ENCODE measurements at places on chromosomes 7 and 10.

- DNase-seq = no peak
Observed at GRCh38 chr7:74306730-74307469, 17.7 kb downstream of the CLIP2 start.

- DNase-seq = no peak
Observed at GRCh38 chr7:19020062-19020461, 97.4 kb downstream of the TWIST1 start.

DNA sequence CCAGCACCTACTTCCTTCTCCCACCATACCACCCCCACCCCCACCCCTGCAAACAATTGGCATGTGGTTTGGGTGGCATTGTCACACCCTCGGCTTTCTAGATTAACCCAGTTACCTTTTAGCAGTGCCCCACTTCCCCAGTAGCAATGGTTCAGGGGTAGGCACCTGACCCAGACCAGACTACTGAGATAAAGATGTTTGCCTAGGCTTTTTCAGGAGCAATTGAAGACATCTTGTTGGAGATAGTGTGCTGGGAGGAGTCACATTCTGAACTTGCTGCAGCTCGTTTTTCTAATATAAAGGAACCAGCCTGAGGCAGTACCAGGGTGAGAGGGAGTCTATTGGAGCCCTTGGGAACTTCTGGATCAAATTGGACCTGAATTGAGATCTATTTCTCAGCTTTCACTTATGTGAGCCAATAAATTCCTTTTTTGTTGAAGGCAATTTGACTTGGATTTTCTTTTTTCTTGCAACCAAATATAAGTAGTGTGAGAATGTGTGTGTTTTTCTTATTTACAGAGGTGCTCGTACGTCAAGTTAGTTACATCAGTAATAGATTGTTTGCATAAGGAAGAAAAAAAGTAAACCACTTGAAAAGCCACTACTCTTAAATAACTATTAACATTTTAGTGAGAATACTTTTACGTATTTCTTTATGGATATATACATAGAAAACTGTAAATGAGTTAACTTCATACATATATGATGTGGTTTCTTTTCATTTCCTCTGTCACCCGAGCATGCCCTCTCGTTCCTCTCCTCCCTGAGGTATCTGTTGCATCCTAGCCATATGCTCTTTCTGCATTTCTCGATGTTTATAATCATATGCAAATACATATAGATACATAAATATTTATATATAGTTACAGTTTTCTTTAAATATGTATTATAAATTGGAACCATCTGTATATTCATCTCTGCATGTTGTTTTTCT is 38.0 kb downstream of the RAB18 start:
- DNase-seq = no peak

- no peak for DNase-seq
Observed at GRCh38 chr10:85858776-85859515, 507.6 kb downstream of the GRID1 start.

DNA sequence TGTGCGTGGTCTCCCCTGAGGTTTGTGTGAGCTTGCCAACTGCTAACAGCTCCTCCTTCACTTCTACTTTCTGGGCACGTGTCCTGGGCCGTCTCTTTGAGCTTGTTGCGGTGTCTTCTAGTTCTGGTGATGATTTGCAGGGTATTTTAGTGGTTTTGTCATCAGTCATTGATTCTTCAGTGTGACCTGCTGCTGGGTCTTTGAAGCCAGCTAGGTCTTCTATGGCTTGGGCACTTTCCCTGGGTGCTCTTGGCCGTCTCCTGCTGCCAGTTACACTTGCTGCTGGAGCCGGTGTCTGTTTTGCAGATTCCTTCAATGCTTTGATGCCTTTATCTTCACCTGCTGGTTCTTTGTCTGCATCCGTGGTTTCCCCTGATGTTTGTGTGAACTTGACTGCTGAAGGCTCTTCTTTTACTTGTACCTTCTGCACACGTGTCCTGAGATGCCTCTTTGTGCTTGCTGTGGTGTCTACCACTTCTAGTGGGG is 23.0 kb downstream of the MKI67 start:
- no peak for DNase-seq

GRCh38 chr7:37449621-37450020 is 957 bp upstream of the ELMO1 start:
- DNase-seq = no peak

GRCh38 chr7:13067036-13067435 is 379.6 kb downstream of the ARL4A start:
- DNase-seq = no peak

DNA sequence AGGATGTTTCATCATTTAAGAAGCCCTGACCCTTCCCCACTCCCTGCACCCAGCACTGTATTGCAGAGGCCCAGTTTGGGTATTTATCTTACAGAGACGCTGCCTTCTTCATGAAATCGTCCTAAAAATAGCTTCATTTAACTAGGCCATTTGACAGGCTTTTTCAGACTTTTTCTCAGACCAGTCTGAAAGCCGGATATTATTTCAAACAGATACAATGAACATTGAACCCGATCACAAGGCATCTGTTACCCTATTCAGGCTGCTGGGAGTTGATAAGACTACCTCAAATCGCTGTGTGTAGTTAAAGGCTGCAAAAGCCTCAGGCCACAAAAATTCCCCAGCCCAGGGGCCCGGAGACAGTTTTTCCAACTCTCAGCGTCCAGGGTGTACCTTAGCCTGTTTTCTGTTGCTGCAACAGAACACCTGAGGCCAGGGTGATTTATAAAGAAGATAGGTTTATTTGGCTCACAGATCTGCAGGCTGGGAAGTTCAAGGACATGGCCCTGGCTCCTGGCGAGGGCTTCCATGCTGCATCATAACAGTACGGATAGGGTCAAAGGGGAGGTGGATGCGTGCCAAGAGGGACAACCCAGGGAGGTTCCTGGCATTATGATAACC is 130.7 kb upstream of the SH2B2 start:
- no peak for DNase-seq

DNA sequence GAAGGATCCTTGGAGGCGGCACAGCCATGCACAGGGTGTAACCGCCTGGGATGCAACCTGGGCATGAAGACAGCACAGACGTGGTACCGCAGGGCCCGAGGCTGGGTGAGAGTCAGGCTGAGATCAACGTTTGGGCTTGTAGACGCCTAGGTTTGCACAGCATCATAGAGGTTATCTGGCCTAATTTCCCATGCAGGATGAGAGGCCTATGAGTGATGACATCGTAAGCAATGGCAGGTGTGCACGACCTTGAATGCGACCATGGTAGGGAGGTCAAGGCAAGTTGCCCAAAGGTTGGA is 7.5 kb downstream of the CALML3 start:
- no peak for DNase-seq

GRCh38 chr10:117439243-117439912 is 64.1 kb upstream of the PDZD8 start:
- DNase-seq = no peak

- no peak for DNase-seq
Observed at GRCh38 chr10:60827791-60828488, 49.7 kb downstream of the CDK1 start.

- DNase-seq = no peak
Observed at GRCh38 chr7:70353330-70353945, 755.2 kb downstream of the AUTS2 start.

DNA sequence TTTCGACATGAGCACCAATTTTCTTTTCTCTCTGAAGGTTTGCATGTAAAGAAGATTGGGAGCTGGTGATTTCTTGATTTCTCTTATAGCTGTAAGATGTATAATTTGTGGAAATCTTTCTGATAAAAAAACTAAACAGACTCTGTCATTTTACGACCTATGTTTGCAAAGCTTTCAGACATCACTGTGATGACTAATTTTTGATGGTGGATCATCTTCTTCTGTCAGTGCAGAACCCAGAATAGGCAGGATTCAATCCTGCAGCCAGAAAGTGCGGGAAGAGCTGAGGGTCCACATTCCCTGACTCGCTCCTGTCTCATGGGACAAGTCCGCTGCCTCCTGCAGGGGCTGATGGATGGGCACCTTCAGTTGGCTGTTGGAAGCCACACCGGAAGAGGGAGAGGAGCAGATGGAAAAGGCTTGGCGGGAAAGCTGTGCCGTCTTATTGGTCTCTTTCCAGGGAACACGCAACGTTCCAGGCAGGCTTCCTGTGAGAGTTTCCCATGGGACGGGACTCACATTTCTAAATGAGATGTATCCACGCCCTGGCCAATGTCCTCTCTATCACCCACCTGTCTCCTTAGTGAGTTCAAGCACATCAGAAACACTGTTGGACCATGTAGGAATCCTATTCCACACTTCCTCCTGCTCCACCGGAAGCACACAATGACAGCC is 186.9 kb downstream of the PRPF18 start:
- DNase-seq = no peak

DNA sequence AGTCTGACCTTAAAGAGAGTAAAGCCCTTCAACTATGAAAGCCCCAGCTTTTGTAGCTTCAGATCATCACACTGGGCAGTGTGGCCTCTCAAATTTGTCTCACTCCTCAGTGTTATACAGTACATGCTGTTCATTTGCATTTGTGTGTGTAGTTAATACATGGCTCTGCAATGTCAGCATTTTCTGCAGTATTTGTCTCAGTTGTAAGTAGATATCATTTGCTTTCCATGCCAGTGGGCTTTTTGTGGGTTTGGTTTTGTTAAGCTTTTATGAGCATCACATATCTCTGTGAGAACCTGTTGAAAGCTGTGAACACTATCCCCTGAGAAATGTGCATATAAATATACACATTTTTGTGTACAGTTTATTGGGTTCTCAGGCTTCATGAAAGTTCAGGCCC is 57.0 kb downstream of the ZNF277 start:
- DNase-seq = no peak

DNA sequence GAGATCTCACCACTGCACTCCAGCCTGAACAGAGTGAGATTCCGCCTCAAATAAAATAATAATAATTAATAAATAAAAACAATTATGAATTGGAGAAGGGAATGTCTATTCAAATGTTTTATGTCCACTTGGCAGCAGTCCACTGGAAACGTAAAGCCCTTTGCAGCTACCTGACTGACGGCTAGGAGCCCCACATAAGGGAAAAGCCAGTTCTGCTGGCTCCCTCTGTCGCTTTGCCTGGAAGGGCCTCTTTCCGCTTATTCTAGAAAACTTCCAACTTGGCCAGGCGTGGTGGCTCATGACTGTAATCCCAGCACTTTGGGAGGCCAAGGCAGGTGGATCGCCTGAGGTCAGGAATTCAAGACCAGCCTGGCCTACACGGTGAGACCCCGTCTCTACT is 6.1 kb upstream of the TNS3 start:
- DNase-seq = no peak

- no peak for DNase-seq
Observed at GRCh38 chr10:128087146-128087883, 38.9 kb downstream of the MKI67 start.

GRCh38 chr10:96511044-96511945 is 2.4 kb downstream of the TLL2 start:
- no peak for DNase-seq

GRCh38 chr7:92608380-92609322 is 18.5 kb upstream of the FAM133B start:
- DNase-seq = no peak

GRCh38 chr10:131546086-131546810 is 234.7 kb upstream of the TCERG1L start:
- no peak for DNase-seq

- DNase-seq = no peak
Observed at GRCh38 chr7:49980465-49980864, 112.6 kb downstream of the ZPBP start.

DNA sequence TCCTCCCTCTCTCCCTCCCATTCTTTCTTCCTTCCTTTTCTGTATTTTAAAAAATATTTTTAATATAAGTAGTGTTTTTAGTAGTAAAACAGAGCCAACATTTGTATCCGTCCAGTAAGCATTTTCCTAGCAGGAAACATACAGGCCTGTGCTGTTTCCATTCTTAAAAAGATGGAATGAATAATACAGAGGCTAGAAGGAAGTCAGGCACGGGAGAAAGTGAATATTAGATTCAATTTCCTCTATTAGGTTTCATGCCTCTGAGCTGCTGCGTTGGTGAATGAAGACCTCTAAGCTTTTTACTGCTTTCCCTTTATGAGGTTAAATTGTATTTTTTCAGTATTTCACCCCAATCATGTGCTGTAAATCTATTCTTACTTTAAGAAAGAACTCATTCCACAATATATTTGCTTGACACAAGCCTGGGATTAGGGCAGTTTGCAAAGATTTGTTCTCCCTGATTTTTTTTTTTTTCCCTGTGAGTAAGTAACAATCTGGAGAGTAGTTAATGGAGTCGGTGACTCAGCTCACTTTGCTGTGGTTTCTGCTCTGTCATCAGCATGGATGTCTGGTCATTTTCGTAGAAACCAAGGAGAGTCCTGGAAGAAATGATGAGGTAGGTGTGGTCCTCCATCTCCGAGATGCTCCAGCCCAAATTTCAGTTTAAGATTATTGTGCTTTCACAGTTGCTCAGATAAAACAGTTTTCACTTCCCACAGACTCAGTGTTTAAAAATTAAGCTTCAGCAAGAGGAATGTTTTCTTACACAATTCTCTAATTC is 76.1 kb upstream of the PITRM1 start:
- no peak for DNase-seq

- no peak for DNase-seq
Observed at GRCh38 chr7:93407239-93407638, 167.3 kb downstream of the CALCR start.

DNA sequence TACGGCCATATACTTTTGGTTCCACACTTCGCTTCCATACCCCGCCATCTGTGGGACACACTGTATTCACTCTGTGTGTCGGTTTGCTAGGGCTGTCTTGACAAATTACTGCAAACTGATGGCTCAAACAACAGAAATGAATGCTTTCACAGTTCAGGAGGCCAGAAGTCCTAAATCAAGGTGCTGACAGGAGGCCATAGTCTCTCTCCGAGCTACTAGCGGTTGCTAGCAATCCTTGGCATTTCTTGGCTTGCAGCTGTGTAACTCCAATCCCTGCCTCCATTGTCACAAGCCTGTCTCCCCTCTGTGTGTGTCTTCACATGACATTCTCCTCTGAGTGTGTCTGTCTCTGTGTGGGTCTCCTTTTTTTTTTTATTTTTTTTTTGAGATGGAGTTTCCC is 28.9 kb upstream of the BMPR1A start:
- DNase-seq = no peak

DNA sequence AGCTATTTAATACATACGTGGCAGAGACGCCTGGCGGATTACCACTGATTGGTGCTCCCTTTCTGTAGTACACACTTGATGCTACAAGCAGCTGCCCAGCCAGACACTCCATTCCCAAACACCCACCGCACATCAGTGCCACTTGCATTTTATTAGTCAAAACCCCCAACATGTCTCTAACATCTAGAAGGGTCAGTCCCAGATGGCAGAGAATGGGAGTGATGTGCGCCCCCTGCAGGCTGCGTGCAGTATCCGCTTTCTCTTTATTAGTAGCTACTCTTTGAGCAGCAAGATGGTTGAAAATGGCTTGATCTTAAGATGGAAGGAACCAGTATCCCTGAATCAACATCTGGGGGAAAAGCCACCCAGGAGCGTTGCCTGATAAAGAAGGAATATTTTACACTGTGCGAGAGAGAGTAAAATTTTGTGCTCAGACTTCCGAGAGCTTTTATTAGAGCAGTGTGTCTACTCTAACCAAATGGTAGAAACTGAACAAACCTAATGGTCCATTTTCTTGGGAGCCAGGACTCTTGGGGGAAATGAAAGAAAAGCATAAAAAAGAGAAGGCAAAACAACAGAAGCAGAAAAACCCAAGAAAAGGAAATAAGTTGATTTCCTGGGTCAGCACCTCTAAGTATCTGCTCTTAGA is 78.3 kb downstream of the ST8SIA6 start:
- DNase-seq = no peak

GRCh38 chr10:93867525-93867924 is 26.3 kb upstream of the SLC35G1 start:
- DNase-seq = no peak

All from stimulated activated CD8-positive, alpha-beta memory T cell treated with anti-CD3 and anti-CD28 coated beads, Interleukin-12 subunit alpha, Interleukin-12 subunit beta, amount 100 ng/mL, for 1 hour (primary cell).